ENCODE measurements at places on chromosomes 2 and 18. TPM values are rescaled to one million over a fixed set of nuclear protein-coding genes. Genes with fewer than 3 reads are reported as not detected.

Gene DPP4
- 1.9 TPM for total RNA-seq

GRCh38 chr2:121096611-121097010 lies 188.4 kb downstream of the TFCP2L1 start:
- ATAC-seq, result no peak

DNA sequence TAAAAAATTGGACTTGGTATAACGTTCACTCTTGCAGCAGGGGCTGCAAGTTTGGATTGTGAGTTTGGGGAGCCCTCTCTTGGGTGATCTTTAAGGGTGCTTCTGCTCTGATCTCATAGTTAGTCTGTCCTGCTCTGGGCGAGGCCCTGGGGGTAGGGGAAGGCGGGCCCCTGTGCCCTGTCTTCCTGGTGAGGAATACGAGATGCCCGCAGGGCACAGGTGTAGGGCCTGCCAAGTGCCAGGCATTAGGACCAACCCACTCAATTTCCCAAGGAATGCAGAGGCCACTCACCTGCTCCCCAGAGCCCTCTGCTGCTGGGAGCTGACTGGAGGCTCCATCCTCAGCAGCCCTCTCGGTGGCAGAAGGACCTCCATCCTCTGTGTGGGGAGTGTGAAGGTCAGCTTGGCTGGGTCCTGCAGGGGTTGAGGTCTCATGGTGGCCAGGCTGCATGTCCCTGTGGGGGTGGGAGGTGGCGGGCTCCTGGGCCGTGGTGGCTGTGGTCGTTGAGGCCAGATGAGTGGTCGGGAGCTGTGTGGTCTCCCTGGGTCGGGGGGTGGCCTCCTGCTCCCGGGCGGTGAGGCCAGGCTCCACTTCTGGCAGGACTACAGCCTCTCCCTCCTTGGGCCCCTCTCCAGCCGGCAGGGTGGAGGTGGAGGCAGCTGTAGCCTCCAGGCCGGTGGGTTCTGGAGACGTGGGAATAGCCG lies 21.3 kb downstream of the SDC1 start:
- no peak for ATAC-seq

DNA sequence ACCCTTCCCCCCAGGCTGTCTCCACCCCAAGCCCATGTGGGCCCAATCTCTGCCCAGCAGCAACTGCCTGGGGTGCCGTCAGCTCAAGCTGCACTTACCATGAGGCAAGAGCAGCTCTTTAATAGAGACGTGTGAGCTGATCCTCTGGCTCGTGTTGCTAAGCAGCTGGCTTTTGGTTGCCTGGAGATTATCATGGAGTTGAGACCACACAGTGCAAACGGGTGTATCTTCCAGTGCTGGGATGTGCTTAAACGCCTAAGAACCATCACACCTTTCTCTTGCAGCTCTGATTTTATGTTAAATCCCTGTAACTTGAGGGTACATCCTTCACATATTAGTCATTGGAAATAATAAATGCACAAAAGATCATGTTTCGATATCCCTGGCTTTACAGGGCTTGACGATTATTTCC lies 271.1 kb downstream of the PRKCE start:
- ATAC-seq, result peak; percentile 81

DNA sequence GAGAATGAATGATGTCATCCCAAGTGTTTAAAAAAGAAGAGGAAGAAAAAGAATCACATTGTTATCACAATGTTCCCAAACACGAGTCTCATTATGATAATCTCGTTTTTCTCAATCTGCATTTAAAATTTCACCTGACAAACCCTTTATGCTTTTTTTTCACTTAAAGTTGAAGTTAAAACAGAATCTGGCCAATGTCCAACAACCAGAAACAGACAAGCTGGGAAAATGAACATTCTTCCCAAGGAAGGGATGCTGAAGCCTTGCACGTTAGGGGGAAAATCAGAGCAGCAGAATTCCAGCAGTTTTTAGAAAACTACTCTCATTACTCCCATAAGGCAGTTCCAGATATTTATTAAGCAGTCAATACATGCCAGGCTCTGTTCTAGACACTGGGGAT lies 245.3 kb downstream of the TMEM182 start:
- no peak for ATAC-seq

GRCh38 chr2:101773137-101773536 lies 75.6 kb downstream of the MAP4K4 start:
- ATAC-seq, result no peak

- no peak for ATAC-seq
These were observed 115.0 kb upstream of the RMDN2 start for GRCh38 chr2:37809931-37810570.

- no peak for ATAC-seq
These were observed 85.2 kb downstream of the DNMT3A start for GRCh38 chr2:25256488-25256875.

DNA sequence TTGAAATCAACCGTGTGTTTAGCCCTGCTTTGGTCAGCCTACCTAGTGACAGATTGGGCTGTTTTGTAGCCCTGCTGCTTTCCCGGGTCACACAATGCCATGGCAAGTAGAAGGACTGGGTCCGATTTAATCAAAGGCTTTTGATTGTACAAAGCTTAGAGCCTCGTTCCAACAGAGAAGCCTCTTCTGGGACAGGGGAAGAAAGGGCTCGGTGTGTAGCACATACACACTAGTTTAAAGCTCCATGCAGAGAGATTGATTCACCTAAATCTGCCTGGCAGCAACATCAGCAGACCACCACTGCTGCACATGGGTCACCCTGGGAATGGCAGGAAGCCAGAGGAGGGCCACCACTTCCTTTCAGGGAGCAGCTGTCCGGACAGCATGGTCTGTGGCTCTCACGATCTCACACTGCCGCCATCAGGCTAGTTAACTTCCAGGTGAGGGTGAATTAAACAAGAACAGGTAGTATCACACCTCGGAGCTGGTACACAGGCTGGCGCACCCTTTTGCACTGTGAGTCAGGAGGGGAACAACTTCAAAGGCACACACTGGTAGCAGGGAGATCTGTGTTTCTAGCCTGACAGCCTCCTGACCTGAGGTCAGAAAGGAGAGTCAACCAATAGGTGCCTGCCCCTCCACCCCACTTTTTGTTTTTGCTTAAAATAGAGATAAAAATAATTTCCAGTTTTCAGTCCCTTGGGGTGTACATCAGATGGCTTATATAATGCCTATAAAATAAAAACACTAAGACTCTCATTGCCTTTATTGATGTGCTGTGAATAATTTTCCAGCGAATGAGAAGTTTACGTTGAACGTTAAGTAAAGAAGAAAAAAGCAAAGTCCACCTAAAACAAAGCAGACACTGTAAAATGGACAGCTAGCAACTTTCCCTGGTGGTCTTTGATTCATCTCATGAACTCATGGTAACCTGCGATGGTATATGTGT lies 108.5 kb downstream of the CDCA7 start:
- peak; percentile 23 for ATAC-seq

DNA sequence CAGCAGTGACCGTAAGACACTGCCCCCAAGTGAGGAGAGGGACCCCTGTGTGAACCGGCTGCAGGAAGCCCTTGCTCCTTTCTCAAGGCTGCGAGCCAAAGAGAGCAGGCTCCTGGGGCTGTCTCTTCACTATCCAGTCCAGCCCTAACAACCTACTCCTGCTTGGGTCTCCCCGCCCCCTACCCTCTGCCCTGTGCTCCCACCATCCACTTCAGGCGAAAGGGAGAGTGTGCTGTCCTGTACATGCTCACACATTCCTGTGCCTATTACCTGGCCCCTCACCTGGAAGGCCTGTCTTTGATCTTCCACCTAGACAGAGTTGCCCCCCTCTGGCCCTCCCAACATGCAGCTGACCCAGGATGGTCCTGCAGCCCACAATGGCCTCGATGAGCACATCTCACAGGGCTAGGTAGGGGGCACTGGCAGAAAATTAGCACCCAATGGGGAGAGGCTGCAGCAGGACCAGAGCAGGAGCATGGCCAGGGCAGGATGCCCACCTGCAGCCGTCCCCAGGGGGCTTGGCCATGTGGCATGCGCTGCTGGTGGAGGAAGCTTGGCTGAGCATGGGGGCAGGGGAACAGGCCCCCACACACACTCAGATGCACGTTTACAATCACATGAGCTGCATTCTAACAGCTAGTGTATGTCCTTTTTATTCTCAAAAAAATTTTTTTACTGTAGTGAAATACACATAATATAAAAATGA lies 93.5 kb downstream of the POLR1A start:
- ATAC-seq, result no peak
